G401 (cell line): ENCODE measurements at places on chromosomes 5 and 9.

- DNase-seq = no peak
Measured at GRCh38 chr9:70746760-70747159, 332.3 kb upstream of the KLF9 start.

DNA sequence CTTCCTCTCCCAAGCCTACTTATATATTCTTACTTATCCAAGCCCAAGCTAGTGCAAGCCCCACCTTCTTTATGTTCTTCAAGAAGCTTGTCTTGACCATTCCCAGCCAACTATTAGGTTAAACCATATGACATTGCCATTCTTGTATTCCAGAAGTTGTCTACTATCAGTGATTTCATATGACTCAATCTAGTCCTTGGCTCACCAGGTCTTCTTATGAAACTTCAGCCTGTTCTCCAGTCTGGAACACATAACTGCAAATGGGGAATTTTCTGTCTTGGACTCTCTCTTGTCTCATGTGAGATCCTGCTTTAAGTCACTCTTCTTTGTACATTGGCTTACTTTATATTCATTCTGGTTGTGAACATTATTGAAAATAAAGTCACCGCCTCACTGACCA lies 130.7 kb downstream of the TTLL11 start:
- no peak for DNase-seq

GRCh38 chr5:1526681-1527131 lies 2.9 kb upstream of the LPCAT1 start:
- no peak for DNase-seq

DNA sequence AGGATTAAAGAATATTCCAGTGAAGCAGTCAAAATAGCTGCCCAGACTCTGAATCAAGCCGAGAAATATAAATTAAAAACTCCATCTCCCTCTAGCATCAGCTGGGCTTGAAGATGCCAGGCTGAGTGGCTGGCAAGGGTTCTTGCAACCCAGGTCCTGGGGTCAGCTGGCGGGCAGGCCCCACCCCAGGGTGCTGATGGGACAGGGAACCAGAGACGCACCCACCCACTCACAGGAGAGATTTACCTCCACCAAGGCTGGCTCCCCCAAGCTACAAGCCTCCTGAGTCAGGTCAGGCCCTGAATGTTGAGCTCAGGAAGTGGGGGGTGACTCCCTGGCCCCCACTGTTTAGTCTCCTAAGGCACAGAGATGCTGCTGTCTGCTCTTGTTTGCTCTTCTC lies 83.9 kb upstream of the HSPA9 start:
- DNase-seq = no peak

GRCh38 chr5:127486471-127486870 lies 31.0 kb upstream of the PRRC1 start:
- no peak for DNase-seq

DNA sequence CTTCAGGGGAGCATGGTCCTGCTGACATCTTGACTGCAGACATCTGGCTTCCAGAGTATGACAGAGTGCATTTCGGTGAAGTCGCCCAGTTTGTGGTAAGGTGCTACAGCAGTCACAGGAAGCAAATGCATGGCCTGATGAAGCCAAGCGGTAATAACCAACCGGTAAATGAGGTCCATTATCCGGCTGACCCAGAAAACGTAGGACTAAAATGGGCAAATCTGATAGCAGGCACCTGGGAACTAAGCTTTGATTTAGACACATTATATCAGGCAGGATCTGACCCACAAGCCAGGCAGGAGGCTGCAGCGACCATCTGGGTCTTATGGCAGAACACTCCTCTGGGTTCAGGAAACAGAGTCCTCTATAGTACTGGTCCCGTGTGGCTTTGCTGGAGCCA lies 454.6 kb downstream of the GADD45G start:
- DNase-seq = peak; percentile 89

GRCh38 chr5:91820874-91821273 lies 437.8 kb upstream of the ARRDC3 start:
- no peak for DNase-seq

DNA sequence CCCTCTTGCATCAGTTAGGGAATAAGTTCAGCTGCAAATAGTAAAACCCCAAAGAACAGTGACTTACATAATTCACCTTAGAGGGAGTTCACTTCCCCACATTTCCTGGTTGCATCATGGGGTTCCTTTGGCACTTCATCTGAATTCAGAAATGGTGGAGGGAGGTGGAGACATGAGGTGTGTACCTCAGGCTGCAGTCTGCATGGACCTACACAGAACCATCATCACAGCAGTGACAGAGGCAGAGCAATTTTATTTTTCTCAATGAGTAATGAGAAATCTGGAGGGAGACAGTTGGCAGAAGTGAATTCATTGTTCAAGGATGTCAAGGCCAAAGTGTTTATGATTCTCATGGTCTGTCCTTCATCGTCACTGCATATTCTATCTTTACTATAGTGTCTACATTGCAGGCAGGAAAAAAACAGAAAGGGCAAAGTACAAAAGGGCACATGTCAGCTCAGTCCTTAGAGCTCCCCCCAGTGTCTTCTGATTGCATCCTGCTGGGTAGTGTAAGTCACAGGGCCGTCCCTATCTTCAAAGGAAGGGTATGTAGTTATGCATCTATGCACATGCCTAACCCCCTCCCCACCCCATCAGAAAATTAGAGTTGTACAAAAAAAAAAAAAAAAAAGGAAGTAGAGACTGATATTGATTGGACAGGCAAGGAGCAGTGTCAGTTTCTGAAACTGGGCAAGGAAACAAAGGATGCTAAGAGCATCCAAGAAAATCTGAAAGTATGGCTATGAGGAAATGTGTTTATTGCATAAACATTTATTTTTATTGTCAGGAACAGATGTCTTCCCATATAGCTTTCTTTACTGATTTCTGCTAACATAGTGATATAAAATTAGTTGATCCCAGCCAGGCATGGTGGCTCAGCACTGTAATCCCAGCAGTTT lies 132.7 kb upstream of the APC start:
- DNase-seq = no peak

DNA sequence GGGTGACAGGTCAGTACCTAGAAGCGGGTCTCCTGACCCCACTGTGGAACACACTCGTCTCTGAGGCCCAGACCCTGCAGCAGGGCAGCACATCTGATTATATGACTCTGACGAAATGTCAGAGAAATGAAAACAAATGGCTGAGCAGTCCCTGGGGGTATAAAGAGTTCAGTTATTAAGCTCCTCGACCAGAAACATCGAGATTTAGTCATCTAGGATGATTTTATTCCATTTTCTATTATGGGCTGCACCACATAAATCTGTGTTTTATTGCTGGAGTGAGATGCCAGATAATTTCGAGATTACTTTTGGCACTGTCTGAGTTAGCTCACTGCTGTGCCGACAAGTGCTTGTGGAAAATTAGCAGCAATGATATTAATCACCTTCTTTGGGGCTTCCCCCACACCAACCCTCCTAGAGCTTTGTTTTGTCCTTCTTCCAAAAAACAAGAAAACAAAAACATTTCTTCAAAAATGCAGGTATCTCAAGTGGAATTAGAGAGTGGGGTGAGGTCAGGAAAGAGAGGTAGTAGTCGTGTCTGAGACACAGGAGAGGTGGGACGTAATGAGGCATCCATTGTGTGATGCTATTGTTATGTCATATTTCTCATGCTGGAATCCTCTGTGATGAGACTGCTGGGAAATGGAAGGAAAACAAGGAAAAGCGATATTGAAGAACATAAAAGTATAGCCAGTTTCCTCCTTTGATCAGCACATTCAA lies 495.5 kb downstream of the DMAC1 start:
- no peak for DNase-seq
